ENCODE measurements at places on chromosomes 11 and 22.
A peak's percentile ranks its signal among the peaks of the same experiment; 100 is the strongest.

GRCh38 chr22:37677493-37677974, 2.1 kb downstream of the LGALS1 start:
- no peak for DNase-seq

GRCh38 chr11:70783356-70783755, 385.0 kb downstream of the CTTN start:
- no peak for DNase-seq

DNA sequence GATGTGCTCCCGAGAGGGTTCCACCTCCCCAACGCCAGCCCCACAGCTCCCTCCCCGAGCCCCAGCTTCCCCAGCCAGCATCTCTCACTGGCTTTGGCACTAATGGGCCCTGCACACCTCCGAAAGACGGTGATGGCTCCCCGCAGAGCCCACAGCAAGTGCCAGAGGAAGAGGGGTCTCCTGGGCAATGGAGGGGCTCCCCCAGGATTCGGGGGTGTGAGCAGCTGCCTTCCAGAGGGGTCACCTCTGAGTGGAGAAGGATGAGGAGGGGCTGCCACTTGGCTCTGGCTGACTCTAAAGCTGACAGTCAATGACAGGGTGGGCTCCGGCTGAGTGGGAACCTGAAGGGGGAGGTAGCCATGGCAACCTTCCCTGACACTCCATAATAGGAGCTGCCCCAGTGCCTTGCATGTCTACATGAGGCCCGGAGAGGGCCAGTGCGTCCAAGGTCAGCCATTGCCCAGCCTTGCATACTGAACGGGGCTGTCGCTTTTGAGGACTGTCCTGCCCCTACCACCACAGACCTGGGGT, 98.6 kb upstream of the SYT13 start:
- no peak for DNase-seq

GRCh38 chr11:115911613-115912346, 407.6 kb upstream of the CADM1 start:
- DNase-seq: no peak

- no peak for DNase-seq
These were observed 628.8 kb upstream of the CCDC90B start for GRCh38 chr11:83914995-83915394.

- DNase-seq: no peak
These were observed 236.7 kb downstream of the TTC28 start for GRCh38 chr22:28442711-28443525.

GRCh38 chr11:23078289-23078971, 218.2 kb upstream of the CCDC179 start:
- DNase-seq: no peak

- DNase-seq: no peak
These were observed 5.6 kb downstream of the OVOL1 start for GRCh38 chr11:65792456-65792855.

GRCh38 chr11:12448131-12448939, 71.0 kb downstream of the PARVA start:
- no peak for DNase-seq

- no peak for DNase-seq
These were observed 9.5 kb upstream of the ST3GAL4 start for GRCh38 chr11:126345759-126346585.

DNA sequence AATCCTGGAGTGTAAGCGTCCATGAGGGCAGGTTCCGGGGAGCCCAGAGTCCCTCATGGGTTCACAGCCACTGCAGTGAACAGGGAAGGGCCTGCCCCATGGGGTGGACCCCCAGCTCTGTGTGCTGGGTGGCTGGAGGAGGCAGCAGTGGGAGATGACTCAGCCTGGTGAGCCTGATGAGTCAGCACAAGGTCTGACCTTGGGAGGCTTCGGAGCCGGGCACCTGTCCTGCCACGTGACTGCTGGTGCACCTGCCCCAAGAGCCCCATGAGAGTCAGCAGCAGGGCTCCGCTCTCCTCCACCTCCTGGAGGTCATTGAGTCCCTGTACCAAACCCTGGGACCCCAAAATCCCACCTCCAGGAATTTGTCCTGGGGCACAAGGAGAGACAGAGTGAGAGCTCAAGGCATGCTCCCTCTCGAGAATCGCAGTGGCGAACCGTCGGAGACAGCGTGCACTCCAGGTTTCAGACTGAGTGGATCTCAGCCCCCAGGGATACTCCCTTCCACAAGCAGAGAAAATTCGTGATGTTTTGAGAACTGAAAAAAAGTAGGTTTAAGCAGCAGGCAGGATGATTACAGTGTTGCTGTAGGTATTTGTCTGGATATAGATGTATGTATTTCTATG, 1221.7 kb downstream of the BRD1 start:
- no peak for DNase-seq

GRCh38 chr11:47186700-47187695, 764 bp upstream of the PACSIN3 start:
- DNase-seq: peak; percentile 35

GRCh38 chr11:75735181-75735845, 17.7 kb downstream of the MOGAT2 start:
- DNase-seq: no peak

GRCh38 chr11:19499999-19500398, 212.6 kb upstream of the NAV2 start:
- DNase-seq: no peak

DNA sequence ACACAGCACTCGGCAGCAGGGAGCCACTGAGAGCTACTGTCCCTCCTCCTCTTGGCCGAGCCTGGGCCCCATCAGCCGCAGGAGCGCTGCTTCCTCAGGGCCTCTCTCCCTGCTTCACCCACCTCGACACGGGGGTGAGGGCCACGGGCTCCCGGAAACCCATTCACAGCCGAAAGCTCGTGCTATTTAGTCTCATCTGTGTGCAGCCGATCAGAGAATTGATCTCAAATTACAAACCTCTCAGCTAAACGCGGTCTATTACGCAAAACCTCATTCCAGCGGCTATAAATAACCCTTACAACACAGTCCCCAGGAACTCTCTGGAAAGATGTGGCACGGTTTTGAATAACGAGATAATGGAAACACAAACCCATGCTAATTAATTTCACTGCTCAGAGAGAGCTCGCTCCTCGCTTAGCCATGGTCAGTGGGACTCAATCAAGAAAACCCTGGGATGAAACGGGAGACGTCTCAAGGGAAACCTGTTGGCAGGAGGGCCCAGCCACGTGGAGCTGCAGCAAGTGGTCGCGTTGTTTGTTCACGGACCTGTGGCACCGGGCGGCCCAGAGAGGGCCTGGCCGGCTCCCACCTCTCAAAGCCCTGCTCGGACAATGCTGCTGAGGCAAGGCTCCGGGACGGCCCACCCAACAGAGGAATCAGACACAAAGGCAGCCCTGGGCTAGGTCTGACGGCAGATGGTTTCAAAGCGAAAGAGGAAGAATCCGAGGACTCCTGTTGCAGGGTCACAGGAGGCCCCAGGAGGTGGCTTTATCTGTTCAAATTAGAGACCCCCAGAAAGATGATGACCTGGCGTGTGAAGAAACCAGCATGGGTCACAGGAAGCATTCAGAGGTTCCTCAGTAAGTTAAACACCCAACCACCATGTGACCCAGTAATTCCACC, 210.5 kb downstream of the CTTN start:
- no peak for DNase-seq

DNA sequence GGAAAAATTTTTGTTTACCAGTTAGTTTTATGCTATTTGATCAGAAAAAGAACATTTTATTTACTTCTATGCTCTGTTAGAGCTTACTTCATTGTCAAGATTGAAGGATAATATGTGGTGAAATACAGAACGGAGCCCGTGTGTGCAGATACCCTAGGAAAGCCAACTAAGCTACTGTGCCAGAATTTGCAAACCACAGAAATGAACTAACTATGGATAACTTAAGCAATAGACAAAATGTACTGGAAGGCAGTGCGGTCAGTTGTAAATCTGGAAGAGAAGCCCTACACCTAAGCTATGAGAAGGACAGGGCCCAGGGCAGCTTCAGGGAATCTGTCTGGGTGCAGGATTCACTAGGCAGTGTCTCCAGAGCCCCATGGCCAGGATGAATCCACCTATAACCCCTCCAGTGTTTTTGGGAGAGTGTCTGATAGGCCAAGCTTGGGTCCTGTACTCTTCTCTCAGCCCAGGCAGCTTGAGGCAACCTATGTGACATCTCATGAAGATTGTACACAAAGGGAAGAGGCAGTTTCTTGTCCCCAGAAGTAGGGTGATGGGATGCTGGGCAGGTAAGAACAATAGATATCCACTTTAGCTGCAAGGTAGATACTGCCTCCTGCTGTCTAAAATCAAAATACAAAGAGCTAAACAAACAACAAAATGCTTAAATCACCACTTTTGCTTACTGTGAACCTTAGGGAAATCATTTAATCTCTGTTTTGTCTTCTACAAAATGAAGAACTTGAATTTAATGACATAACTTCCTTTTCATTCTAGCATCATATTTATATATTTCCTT, 12.1 kb downstream of the MMP7 start:
- DNase-seq: no peak

- DNase-seq: no peak
These were observed 39.5 kb downstream of the MTMR2 start for GRCh38 chr11:95884376-95884775.

DNA sequence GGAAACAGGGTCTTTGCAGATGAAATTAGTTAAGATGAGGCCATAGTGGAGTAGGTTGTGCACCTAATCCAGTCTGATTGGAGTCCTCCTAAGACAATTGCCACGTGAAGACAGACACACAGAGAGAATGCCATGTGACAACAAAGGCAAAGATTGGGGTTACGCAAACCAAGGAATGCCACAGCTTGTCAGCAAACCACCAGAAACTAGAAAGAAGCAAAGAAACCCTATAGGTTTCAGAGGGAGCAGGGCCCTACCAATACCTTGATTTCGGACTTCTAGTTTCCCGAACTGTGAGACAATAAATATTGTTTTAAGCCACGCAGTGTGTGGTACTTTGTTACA, 8.2 kb upstream of the LAYN start:
- no peak for DNase-seq

GRCh38 chr11:10604340-10604748, 35.9 kb upstream of the LYVE1 start:
- no peak for DNase-seq

DNA sequence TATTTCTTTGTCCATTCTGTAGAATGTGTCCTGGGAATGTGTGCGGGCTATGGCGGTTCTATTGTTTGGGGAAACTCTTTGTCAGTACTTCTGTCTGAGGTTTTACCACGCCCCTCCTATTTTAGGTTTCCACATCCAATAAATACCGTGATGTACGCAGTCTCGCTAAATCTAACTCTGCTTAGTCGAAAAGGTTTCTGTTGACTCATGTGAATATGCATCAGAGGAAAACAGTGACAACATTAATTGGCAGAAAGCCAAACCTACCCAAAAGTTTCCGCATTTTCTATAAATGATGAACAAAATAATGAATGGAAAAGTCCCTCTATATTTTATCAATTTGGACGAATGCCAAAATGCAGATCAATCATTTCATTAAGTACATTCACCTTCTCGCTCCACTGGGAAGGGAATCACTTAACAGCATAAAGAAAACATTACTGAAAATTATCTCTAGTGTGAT, 143.4 kb downstream of the MAML2 start:
- no peak for DNase-seq

DNA sequence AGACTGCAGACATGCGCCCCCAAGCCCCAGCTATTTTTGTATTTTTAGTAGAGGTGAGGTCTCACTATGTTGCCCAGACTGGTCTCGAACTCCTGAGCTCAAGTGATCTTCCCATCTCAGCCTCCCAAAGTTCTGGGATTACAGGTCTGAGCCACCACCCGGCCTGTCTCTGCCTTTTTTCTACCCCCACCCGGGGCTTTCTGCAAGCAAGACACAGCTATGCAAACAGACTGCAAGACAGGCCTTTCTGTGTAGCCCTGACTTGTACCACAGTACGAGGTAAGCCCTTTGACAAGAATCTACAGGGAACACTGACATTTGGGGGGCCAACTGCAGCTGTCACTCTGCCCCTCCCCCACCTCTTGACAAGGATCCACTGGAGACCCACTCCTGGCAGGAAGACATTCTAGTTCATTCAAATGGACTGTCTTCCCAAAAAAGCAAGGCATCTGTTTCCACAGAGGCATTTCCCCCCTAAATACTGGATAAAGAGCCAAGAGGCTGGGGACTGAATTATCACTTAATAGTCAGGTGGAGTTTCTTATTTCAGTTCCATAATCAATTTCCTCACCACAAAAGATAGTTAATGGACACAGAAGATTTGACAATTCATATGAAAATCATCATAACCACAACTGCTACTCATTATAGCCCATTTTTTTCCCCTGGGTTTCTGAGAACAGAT, 118.2 kb downstream of the ABTB2 start:
- DNase-seq: no peak

- DNase-seq: no peak
These were observed 258.9 kb downstream of the BUD13 start for GRCh38 chr11:116513894-116514293.

- DNase-seq: no peak
These were observed 259.2 kb upstream of the SORL1-AS1 start for GRCh38 chr11:121711939-121712338.

- peak; percentile 72 for DNase-seq
These were observed at the start of gene ESAM for GRCh38 chr11:124762105-124762623. ESAM (minus strand) TSS chr11:124762290; CDS start chr11:124762154, 136 bp downstream.

DNA sequence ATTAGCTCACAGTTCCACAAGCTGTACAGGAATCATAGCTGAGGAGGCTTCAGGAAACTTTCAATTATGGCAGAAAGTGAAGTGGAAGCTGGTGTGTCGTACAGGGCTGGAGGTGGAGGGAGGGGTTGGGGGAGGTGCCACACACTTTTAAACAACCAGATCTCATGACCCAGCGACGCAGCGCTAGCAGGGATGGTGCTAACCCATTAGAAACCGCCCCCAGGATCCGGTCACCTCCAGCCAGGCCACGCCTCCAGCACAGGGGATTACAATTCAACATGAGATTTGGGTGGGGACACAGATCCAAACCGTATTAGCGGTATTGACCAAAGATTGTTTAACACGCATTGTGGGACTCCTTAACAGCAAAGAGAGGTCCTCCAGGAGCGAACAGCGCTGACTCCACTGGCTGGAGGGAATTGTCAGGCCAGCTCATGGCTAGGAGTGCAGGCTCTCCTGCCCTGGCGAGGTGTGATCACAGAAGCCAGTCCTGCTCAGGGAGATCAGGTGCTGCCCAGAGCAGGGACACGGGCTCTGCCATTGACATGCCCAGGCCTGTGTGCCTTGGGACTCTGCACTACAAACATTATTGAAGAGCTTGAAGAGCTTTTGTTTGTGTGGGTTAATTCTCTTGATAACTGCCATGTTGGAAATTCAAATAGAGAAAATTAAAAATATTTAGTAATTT, 215.3 kb downstream of the TBC1D22A start:
- no peak for DNase-seq
